ENCODE measurements at places on chromosomes 1 and 21.

- DNase-seq, result no peak
Observed at GRCh38 chr21:21412096-21412495, 413.9 kb downstream of the NCAM2 start.

- DNase-seq, result peak; percentile 25
Observed at GRCh38 chr1:54937469-54937868, 43.0 kb upstream of the TMEM61 start.

GRCh38 chr1:228161362-228161761 lies 4.2 kb upstream of the IBA57 start:
- no peak for DNase-seq

GRCh38 chr1:62450301-62450700 lies 13.5 kb downstream of the USP1 start:
- DNase-seq, result no peak

DNA sequence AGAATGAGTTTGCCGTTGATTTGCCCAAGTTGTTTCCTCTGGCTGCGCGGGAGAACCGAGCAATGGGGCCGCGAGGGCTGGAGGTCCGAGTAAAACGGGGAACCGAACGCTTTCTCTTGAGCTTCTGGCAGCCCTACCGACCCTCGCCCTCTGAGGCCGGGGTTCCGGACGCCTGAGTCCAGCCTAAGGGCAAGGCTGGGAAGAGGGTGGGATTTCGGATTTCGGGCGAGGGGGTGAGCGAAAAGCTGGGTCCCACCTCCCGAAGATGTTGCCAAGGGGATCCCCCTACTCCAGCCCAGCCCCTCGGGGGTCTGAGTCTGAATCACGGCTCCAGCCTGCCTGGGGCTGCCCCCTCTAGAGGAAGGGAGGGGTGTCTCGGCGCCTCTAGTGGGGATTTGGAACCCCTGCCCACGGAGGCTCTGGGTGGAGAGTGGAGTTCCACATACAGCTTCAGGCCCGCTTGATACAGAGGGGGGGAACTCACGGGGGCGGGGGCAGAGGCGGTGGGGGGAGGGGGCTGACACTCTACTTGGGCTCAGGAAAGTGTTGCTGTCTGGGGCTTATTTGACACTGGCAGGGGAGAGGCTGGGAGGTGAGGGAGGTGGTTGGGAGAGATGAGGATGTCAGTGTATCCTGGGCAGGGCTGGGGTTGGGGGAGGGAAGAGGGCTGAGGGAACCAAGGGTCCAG lies 617 bp downstream of the KIRREL1 start:
- DNase-seq, result no peak
